Stimulated activated CD4-positive, alpha-beta T cell treated with anti-CD3 and anti-CD28 coated beads, Interleukin-12 subunit alpha, Interleukin-12 subunit beta, amount 100 ng/mL, for 24 hours (primary cell): ENCODE measurements at places on chromosomes 6 and 20.
A peak's percentile ranks its signal among the peaks of the same experiment; 100 is the strongest.

- DNase-seq = no peak
These were observed 369.0 kb downstream of the ARHGAP18 start for GRCh38 chr6:129340983-129341382.

DNA sequence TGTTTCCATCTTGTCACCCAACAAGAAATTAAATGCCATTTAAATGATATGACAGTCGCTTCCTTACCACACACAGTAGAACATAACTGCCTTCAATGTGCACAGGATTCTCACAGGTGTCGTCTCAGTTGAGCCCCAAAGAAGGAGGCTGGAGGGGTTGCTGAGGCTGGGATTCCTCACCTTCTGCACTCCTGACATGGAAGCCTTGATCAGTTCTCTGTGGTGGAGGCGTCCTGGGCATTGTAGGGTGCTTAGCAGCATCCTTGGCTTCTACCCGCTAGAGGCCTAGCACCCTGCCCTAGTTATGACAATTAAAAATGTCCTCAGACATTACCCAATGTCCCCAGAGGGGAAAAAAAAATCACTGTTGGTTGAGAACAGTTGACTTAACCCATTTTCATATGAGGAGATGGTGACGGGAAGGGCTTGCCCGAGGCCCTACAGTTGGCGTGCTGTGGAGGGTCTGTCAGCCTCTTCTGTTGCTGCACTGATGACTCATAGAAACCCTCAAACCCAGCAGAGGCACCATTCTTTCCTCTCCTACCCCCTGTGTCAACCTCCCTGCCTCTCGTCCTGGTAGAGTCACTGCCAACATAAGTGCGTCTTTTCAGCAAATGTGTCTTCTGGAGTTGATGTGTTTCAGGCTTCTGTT lies 19.3 kb upstream of the ZNF831 start:
- DNase-seq = peak; percentile 37

DNA sequence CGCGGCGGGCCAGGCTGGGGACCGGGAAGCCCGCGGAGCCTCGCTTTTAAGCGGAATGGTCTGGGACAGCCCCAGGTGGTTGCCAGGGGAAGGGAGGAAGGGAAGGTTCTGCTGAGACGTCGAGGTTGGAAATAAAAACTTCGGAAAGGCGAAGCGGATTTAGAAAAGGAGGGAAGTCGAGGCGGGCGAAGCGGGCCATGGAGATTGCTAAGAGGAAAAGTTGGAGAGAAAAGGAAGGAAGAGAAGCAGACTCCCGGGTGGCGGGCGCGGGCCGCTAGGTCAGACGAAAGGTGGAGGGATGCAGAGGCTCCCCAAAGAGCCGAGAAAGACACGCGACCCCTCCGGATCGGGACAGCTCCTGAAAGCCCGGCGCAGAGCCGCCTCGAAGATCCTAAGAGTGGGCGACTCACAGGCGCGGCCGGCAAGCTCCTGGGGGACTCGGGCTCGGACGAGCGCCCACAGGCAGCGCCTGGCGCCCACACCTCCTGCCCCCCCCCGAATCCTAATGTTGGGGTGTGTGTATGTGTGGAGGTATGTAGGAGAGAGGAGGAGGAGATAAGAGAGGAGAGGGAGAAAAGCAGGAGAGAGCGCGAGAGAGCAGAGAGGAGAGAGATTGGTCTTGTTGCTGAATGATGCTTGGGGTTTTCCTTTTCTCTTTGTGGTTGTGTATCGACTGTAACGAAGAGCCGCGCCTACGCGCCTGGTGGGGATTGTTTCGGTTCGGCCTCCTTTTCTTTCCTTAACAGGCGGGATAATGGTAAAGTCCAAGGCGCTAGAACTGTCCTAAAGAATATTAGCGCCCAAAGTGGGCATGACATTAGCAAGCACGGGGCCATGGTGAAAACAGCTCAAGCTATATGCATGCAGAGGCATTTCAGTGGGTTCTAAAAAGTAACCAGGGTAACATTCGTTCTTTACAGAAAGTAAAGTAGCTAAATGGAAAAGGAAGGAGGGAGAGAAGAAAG lies 1.5 kb downstream of the TFAP2B start:
- no peak for DNase-seq

- no peak for DNase-seq
These were observed 61.2 kb downstream of the TNFAIP3 start for GRCh38 chr6:137928286-137928685.

GRCh38 chr6:4451081-4451480 lies 315.7 kb upstream of the ECI2 start:
- no peak for DNase-seq

GRCh38 chr6:102085257-102085656 lies 691.7 kb downstream of the GRIK2 start:
- DNase-seq = no peak

DNA sequence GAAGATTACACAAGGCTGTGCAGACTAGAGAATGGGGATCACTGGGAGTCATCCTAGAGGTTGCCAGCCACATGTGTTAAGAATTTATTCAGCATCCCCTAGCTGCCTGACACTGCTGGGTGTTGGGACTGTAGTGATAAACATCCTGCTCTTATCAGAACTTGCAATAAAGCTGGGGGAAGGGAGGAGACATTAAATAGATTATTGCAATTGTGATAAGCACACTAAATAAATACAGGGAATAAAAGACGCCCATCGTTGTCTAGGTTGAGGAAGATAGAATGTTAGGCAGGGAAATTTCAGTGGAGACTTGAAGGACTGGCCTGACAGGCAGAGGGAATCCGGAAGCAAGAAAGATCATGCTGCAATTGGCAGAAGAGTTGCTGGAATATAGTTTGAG lies 33.2 kb upstream of the TRAM2 start:
- no peak for DNase-seq

DNA sequence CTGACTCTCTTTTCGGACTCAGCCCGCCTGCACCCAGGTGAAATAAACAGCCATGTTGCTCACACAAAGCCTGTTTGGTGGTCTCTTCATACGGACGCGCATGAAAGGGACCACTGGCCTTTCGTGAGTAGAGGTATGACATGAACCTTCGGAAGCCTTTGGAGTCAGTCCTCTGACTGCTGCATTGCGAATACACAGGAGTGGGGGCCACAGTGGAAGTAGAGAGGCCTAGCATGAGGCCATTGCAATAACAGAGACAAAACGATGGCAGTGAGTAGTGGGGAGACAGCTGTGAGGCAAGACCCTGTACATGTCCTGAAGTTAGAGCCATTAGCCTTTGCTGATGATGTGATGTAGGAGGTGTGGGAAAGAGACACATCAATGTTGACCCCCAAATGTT lies 56.4 kb downstream of the SMPDL3A start:
- DNase-seq = no peak

DNA sequence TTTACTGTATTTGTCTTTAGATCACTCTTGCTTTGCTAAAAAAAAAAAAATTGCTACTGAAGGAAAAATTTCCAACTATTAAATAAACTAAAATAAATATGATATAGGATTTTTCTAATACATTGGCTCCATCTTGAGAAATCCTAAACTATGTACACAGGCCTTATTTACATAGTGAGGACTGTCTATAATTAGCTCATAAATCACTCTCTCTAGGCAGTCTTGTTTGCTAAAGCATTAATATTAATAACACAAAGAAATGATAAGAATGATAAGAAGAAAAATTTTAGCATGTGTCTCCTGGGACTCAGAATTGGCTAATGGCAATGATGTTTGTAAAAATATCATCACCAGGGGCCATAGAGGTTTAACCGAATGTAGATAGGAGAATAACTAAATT lies 13.3 kb upstream of the CRYBG1 start:
- no peak for DNase-seq

DNA sequence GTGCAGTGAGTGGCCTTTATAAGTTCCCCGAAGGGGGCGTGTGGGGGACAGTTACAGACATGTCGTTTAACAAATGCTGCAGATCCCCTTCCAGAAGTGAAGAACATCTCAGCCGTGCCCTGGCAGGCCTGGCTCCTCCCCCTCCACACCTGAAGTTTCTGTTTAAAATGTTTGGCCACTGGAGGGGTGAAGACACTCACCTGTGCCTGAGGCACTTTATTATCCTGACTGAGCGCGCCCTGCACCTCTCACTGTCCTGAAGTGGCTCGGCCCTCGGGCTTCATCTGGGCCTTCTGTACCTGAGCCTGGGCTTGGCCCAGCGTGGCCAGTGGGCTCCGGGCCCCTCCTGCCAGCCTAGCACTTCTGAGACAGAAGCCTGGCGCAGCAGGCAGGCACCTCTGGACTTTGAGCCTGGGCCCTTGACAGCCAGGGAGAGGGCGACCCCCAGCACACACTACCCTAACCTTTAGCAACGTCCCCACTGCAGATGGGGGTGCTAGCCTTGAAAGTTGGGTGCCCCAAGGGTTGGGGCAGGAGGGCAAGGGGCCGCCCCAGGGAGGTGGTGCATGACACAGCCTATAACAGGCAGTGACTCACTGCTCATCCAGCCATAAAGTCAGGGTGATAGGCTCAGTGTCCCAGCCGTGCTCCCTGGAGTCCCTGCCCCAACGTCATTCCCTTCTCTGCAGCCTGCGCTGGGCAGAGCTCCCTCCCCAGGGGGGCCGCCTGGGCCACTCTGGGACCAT lies 13.6 kb upstream of the GATA5 start:
- no peak for DNase-seq

DNA sequence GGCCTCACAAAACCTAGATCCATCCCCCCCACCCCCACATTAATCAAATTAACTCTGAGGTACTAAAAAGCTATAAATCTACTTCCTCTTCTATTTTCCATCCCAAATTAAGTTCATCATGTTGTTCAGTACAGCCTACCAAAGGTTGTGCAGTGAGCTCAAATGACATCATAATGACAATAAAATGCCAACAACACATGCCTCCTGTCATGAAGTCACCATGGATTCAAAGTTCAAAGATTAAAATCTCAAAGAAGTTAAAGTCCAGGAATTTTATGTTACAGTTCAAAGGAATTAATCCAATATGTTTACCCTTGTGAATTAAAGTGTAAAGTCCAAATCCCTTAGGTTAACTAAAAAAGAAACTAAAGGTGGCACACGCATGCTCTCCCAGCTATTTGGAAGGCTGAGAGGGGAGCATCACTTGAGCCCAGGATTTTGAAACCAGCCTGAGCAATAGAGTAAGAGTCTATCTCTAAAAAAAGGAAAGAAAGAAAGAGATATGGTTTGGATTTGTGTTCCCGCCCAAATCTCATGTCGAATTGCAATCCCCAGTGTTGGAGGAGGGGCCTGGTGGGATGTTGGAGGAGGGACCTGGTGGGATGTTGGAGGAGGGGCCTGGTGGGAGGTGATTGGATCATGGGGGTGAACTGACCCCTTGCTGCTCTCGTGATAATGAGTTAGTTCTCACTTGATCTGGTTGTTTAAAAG lies 25.7 kb upstream of the SIRT5 start:
- DNase-seq = no peak

DNA sequence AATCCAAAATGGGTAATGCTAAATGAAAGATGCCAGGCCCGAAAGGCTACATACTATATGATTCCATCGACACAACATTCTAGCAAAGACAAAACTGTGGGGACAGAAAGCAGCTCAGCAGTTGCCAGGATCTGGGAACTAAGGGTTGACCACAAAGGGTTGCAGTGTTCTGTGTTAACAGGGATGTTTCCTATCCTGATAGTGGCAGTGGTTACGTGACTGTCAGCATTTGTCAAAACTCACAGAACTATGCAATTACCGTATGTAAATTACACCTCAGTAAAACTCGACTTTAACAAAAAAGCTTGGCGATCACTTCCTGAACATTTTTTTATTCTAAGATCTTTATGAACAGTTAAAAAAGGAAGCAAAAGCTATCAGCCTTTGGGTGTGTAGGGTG lies 83.9 kb downstream of the BANF2 start:
- no peak for DNase-seq

- no peak for DNase-seq
These were observed 83.4 kb downstream of the TCP11 start for GRCh38 chr6:35057449-35058357.

- DNase-seq = no peak
These were observed 17.1 kb downstream of the IRF4 start for GRCh38 chr6:408599-409102.

GRCh38 chr6:11123978-11124377 lies 12.5 kb upstream of the ERVFRD-1 start:
- DNase-seq = no peak

- no peak for DNase-seq
These were observed 68.5 kb downstream of the PLEKHG1 start for GRCh38 chr6:150667977-150668716.

DNA sequence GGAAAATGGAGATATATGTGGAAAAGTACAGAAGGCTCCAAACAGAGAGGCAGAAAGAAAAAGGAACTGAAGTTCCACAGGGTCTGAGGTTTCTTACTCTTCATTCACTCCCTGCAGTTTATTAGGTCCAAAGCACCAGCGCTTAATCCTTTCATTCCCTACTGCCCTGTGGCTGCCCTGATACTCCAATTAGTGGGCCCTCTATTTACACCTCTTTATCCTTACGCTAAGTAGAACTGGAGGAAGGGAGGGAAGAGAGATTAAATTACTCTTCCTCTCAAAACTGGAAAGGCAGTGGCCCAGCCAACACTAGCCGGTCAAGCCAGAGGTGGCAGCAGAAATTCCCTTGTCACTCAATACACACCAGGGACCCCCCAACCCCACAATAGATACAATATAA lies 20.4 kb downstream of the TRERF1 start:
- DNase-seq = no peak

DNA sequence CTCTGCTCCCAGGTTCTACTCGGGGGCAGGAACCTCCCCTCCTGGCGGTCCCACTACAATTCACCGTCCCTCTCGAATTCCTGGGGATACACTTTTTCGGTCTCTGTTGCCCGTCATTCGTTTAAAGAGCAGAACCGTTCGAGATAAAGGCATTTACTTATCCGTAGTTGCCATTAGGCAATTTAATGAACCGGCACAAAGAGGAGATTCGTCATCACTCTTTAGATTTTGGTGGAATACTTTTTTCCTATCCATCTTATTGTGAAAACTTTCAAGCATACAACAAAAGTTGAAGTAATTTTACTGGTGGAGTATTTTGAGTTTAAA lies 1.2 kb upstream of the CD24 start:
- no peak for DNase-seq

DNA sequence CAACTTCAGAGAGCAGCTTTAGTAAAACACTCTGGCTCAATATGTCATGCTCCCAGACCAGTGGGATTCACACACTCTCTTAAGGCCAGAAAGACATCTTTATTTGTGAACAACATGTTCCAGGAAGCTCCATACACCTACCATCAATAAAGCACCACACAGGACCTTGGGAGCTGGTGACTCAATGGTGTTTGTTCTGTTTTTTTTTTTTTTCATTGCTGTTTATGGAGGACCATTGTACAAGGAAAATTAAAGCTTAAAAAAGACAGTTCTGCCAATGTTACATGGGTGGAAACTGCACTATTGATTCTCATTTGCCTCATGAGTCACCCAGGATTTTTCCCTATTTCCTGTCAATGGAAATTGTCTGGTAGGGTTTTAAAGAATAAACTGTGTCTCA lies 36.3 kb upstream of the TENT5A start:
- DNase-seq = no peak

- no peak for DNase-seq
These were observed 115.1 kb upstream of the FRMD1 start for GRCh38 chr6:168193816-168194721.
